Mammary epithelial cell (primary cell): ENCODE measurements at places on chromosomes 6 and 20. TPM values are rescaled to one million over a fixed set of nuclear protein-coding genes. Genes with fewer than 3 reads are reported as not detected.

DNA sequence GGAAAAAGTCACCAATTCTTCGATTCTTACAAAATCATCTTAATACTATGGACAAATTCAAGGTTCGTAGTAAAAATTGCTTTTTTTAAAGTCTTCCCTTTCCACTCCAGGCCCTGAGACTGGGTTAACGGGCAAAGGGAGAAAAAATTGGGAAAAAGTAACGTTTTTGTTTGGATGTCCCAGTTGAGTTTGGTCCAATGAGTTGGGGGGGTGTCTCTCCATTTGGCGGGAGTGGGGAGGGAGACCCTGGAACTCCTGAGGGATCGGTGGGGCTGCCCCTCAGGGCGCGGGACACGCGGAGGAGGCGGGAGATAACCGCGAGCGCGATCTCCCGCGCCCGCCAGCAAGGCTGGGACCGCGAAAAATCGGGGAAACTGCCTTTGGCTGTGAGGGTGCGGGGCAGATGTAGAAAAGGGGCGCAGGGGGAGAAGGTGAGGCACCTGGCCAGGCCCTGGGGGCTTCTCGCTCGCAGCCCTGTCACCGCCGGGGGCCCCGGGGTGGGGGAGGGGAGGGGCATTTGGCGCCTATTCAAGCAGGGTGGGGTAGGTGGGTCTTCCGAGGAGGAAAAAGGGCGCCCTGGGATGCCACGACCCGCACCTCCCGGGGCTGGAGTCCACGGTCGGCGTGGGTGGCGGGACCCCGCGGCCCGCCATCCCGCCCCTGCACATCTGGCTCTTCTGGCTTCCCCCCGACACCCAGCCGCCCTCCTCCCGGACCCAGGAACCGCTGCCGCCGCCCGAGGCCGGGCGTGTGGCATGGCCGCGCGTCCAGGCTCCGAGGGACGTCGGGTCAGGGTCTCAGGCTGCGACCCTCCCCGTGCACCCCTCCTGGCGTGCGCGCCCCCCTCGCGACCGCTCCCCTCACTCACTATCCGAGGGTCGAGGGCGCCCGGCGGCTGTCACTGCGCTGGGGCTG, 595 bp downstream of the FBXO5 start:
- no peak for DNase-seq

PSORS1C2 gene
- not detected for total RNA-seq

GRCh38 chr6:85641897-85642773, 551 bp downstream of the SYNCRIP start:
- peak; percentile 50 for DNase-seq

DNA sequence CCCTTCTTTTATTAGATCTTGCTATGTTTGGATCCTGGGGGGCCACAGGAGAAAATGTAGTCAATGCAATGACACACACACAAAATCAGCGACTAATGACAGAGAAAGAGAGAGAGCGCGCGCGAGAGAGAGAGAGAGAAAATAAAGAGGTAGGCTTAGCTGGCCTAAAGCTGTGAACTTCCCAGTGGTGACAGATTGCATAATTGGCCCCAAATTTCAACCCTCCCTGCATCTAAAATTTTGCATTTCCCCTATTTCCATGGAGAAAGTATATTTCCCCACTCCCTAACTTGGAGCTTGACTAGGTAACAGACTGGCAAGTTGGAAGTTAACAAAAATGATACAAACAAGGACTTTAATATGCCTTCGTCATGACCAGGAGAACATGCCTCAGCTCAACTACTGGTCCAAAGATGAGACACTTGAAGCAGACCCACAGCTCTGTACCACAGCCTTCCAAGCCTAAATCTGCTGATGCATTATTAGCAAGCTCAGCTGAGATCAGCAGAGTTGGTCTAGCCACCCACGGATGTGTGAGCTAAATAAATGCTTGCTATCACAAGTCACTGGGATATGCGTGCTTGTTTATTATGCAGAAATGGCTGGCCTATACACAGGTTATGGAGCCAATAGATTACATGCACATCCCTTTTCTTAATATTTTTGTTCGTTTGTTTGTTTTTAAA, 118.1 kb upstream of the PRDM1 start:
- DNase-seq = no peak
